ENCODE measurements at places on chromosomes 11 and 22.

DNA sequence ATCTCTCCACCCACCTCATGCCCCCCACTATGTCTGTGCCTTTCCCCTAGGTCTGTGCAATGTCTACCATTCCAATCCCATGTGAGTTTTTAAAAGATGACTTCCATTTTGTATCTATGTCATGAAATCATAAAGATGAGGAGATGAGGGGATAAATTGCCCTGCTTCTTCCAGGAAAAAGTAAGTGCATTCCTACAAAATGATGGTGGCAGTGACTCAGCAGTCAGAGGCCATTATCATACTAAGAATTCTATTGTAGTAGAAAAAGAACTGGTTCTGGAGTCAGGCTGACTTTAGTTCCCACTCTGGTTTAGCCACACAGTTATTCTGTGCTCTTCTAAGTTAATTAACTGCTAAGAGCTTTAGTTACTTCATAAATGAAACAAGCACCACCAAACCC lies 89.6 kb upstream of the API5 start:
- H3K4me3 ChIP-seq = no peak overlapping the region
- H3K4me1 ChIP-seq = no peaks in the 10 kb centered on the region
- no peak overlapping the region for H3K27ac ChIP-seq
- DNase-seq = no peak
- no peaks in the 10 kb centered on the region for H3K36me3 ChIP-seq

DNA sequence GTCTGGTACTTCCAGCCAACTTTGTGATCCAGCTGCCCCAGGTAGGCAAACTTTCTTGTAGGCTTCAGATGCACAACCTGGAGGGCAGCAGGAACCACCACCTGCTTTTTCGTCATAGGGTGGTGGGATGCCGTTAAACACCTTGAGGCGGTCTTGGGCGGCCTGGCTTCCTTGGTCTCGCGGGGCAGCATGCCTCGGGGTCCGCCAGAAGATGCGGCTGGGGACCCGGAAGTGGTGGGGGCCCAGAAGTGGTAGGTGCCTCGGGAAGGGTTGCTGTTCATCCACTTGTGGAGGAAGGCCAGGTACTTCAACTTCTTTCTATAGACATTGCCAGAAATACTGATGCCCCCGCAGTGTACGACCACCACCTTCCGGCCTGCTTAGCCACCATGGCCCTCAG lies 13.3 kb downstream of the DUSP18 start:
- no peaks in the 10 kb centered on the region for H3K27me3 ChIP-seq
- no peak overlapping the region for H3K4me3 ChIP-seq
- H3K36me3 ChIP-seq = peaks cover 4% of the 10 kb centered on the region
- H3K4me1 ChIP-seq = peaks cover 19% of the 10 kb centered on the region
- DNase-seq = no peak
- H3K27ac ChIP-seq = no peak overlapping the region

DNA sequence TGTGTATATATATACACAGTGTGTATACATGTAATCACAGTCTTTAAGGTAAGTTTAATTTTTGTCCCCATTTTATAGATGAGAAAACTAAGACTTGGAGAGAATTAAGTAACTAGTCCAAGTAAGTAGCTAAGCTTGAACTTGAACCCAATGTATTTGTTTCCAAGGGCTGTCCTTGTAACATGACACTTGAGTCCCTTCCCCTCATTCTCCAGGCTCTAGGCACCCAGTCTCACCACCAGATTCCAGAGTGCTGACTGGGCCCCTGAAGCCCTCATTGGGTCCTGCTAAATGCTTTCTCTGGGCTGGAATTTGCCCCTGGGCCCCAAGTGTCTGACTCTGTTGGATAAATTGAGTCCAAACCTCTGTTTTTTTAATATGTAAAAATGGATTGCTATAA lies 45.5 kb downstream of the ADM start:
- no peak overlapping the region for H3K4me3 ChIP-seq
- H3K27me3 ChIP-seq = peaks cover 16% of the 10 kb centered on the region
- H3K27ac ChIP-seq = no peak overlapping the region
- H3K4me1 ChIP-seq = no peaks in the 10 kb centered on the region
- DNase-seq = no peak

DNA sequence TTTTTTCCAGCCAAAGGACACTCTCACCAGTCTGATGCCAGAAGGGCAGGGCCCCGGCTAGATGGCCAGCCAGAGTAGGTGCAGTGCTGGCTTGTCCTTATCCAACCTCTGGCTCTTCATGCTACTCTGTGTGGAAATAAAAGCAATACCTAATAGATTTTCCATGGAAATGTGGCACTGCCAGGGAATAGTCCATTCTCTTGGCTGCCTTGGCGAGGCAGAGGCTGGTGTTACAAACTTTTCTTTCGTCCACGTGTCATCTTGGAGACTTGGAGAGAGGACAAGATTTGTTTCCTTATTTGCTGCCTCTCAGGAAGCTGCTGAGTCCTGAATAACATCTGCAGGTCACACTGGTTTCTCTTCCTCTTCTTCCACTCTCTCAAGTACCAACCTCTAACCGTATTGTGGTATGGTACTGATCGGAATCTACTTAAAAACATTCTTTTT lies 17.2 kb upstream of the C1QTNF4 start:
- no peak for DNase-seq
- no peaks in the 10 kb centered on the region for H3K27me3 ChIP-seq
- no peak overlapping the region for H3K4me3 ChIP-seq
- peaks cover 9% of the 10 kb centered on the region for H3K4me1 ChIP-seq

- no peak overlapping the region for H3K4me3 ChIP-seq
- H3K27me3 ChIP-seq = peaks cover 59% of the 10 kb centered on the region
- DNase-seq = no peak
- H3K27ac ChIP-seq = no peak overlapping the region
- peaks cover 7% of the 10 kb centered on the region for H3K4me1 ChIP-seq
These were observed 195 bp upstream of the CREB3L1 start for GRCh38 chr11:46277313-46277621.

GRCh38 chr22:46086577-46087335 lies 63.6 kb upstream of the PPARA start:
- H3K36me3 ChIP-seq = no peaks in the 10 kb centered on the region
- no peak for DNase-seq
- H3K27me3 ChIP-seq = no peaks in the 10 kb centered on the region
- H3K4me3 ChIP-seq = no peak overlapping the region

- no peak for DNase-seq
- H3K4me1 ChIP-seq = no peaks in the 10 kb centered on the region
- H3K4me3 ChIP-seq = no peak overlapping the region
- no peaks in the 10 kb centered on the region for H3K36me3 ChIP-seq
These were observed 34.4 kb downstream of the YAP1 start for GRCh38 chr11:102144357-102145355.

GRCh38 chr11:2277933-2278523 lies 7.6 kb upstream of the ASCL2 start:
- no peaks in the 10 kb centered on the region for H3K36me3 ChIP-seq
- no peak overlapping the region for H3K27ac ChIP-seq
- H3K4me1 ChIP-seq = peaks cover 5% of the 10 kb centered on the region
- H3K27me3 ChIP-seq = peaks cover 39% of the 10 kb centered on the region
- no peak overlapping the region for H3K4me3 ChIP-seq

DNA sequence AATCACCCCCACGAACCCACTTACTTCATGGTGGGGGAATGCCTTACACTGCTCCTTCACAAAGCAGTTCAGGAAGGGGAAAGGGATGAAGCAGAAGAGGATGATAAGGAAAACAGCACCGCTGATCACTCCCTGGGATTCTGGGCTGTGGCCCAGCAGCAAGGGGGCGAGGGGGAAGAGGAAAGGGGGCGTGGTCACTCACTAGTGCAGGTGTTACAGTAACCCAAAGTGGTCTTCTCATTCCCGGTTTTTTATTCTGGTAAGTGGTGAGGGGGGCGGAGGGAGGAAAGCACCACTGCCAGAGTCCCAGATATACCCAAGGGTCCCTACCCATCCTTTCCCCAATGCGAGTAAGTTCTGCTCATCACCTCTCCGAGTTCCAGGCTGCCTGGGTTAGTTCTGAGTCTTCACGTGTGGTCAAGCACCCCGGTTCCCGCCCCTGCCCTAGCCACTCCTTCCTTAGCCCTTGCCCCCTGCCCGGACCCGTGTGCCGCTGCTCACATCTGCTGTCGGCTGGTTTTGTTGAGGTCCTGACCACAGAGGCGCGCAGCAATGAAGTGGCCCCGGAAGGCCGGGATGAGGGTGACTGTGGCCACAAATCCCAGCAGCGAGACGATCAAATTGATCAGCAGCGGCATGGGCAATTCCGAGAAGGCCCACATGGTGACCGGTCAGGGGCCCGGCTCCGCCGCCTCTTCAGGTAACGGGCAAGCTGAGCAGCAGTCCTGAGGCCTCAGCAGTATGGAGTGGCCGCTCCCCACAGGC lies 477 bp downstream of the DPAGT1 start:
- peaks cover 30% of the 10 kb centered on the region for H3K4me1 ChIP-seq
- peak overlapping the region; percentile 97 for H3K27ac ChIP-seq
- H3K36me3 ChIP-seq = peaks cover 32% of the 10 kb centered on the region
- no peak for DNase-seq

GRCh38 chr11:4677948-4678347 lies 19.7 kb downstream of the OR51E2 start:
- no peaks in the 10 kb centered on the region for H3K4me1 ChIP-seq
- H3K27ac ChIP-seq = no peak overlapping the region
- H3K36me3 ChIP-seq = no peaks in the 10 kb centered on the region
- no peak for DNase-seq

- H3K27me3 ChIP-seq = no peaks in the 10 kb centered on the region
- H3K4me3 ChIP-seq = no peak overlapping the region
These were observed 20.2 kb downstream of the ATG13 start for GRCh38 chr11:46637546-46637945.

- no peaks in the 10 kb centered on the region for H3K4me1 ChIP-seq
- no peak overlapping the region for H3K27ac ChIP-seq
- no peaks in the 10 kb centered on the region for H3K27me3 ChIP-seq
- H3K36me3 ChIP-seq = no peaks in the 10 kb centered on the region
These were observed 26.2 kb upstream of the LIN7C start for GRCh38 chr11:27532652-27533325.

DNA sequence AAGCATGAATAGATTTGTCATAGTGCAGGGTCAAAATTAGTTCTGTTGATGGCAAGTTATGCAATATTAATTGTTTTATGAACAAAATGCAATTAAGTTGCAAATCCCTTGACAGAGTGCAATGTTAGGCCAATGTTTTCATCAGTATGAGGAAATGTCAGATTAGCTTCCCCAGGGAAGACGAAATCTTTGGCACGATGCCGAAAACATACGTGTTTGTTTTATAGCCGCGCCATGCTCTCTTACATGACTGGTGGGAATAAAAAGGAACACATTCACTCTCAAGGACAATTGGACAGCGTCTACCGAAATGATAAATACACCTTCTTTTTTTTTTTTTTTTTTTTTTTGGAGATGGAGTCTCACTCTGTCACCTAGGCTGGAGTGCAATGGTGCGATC lies 27.0 kb downstream of the MFNG start:
- H3K4me1 ChIP-seq = peaks cover 3% of the 10 kb centered on the region
- H3K36me3 ChIP-seq = peaks cover 7% of the 10 kb centered on the region
- H3K27me3 ChIP-seq = no peaks in the 10 kb centered on the region
- no peak for DNase-seq

All from T-helper 2 cell treated with Interferon-gamma antibody and Interleukin-4, amounts not matched to agents 5 μg/mL and 100 μg/mL, for 36 hours (primary cell).